ENCODE measurements at places on chromosomes 4 and X. TPM values are rescaled to one million over a fixed set of nuclear protein-coding genes. Genes with fewer than 3 reads are reported as not detected.

MAGEC2 gene
- total RNA-seq = not detected

TSR2 gene
- 14.3 TPM for total RNA-seq

NAP1L2 gene
- total RNA-seq = 2.0 TPM

ADH1C gene
- total RNA-seq = not detected

RHOXF2B gene
- not detected for total RNA-seq

COL4A6 gene
- 2.1 TPM for total RNA-seq

UGT8 gene
- total RNA-seq = not detected

CSAG3 gene
- total RNA-seq = not detected

MTTP gene
- total RNA-seq = not detected

MAGEA11 gene
- not detected for total RNA-seq

EFHC2 gene
- 0.07 TPM for total RNA-seq

C4orf51 gene
- not detected for total RNA-seq

RS1 gene
- not detected for total RNA-seq

IRS4 gene
- total RNA-seq = not detected
